Activated CD8-positive, alpha-beta memory T cell treated with anti-CD3 and anti-CD28 coated beads for 1 hour (primary cell): ENCODE measurements at places on chromosomes 5 and 9.

DNA sequence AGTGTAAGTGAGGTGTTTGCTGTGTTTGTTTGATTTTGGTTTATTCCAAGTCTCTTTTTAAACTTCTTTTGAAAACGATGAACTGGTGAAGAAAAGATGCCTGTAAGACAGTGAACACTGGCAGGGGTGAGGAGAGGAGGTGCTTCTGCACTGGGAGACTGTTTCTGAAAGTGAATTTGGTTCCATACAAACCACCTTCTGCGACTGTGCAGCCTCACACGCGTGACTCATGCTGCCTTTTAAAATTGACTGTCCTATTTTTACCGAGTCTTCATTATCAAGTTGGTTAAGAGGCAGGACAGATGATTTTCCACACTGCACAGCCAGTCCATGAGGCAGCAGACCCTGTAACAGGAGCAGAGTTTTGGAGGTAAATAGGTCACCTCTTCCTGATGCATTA is 340.6 kb downstream of the MTRR start:
- no peak for DNase-seq

DNA sequence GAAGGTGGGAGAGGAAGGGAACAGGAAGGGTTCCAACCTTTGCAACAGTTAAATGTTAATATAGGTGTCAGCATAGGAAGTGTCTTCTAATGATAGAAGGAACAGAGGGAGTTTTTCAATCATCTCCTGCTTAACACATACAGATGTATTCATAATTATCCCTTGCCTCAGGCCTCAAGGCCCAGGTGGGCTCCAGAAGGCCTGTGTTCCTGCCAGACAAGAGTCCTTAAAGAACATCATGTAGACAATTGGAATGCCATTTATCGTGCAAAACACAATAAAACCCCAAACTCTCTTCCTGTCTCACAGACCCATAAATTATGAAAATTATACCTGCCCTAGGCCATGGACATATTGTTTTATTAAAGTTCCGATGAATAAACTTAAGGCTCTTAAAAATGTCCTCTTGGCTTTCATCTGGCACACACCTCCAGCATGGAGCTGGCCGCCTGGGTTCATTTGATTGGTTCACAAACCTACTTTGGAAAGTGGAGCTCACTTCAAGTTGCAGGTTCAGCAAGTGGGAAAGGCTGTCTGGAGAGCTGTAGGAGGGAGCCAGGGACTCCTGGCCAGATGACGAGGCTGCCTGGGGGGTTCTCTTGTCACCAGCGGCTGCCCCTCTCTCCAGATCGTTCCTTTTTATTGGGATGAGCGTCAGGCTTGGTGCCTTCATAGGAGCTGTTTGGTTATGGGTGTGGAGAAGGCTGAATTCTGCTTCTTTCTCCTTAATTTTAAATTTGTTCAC is 17.5 kb downstream of the SPRY4 start:
- no peak for DNase-seq

DNA sequence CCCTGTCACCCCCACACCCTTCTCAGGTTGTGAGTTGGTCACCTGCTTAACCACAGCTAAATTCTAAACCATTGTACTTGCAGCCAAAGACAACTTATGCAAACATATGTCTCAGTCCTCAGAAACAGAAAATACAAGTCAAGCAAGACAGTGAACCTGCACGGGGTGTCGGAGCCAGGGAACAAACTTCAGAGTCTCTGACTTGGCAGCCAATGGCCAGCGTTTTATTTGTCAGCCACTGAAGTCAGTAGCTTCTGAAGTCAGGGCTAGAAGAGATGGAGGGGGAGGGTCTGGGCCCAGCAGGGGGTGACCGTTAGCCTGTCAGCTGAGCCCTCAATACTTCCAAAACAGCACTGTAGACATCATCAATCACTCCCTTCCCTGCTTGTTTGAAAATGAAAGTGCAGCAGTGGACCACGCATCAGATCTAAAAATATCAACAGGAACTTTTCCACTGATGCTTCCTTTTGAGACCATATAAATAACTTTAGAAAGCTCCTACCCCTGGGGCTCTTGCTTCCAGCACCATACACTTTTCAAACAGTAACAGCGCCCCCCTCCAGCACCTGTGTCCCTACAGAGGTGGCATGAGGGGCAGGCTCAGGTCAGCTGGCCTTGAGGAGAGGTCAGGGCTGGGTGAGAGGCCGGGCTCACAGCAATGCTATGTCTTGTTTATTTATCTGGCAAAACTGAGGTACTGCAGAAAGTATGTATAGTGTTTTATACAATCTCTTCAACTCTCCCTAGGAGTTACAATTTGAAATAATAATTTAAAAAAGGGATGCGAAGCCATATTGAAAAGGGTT is 142.5 kb downstream of the ACER2 start:
- DNase-seq, result no peak

GRCh38 chr5:23820765-23821471 is 313.5 kb downstream of the PRDM9 start:
- DNase-seq, result no peak

DNA sequence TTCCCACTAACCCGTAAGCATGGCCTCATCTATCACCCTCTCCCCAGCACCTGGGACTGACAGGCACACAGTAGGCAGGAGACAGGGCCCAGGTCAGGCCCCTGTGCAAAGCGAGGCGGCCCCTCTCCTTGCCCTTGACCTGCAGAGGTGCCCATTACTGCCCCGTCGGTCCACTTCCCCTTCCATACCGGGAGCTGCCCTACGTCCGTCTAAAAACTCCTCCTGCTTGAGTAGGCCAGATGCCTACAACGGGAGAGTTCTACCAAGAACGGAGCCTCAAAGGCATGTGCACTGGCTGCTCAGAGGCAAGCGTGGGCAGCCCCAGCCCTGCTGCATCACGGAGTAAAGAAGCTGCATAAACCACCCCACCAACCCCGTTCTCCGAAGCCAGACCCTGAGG is 4.6 kb upstream of the DPH7 start:
- no peak for DNase-seq

- DNase-seq, result no peak
Observed at GRCh38 chr9:31137176-31138160, 1247.0 kb upstream of the ACO1 start.

DNA sequence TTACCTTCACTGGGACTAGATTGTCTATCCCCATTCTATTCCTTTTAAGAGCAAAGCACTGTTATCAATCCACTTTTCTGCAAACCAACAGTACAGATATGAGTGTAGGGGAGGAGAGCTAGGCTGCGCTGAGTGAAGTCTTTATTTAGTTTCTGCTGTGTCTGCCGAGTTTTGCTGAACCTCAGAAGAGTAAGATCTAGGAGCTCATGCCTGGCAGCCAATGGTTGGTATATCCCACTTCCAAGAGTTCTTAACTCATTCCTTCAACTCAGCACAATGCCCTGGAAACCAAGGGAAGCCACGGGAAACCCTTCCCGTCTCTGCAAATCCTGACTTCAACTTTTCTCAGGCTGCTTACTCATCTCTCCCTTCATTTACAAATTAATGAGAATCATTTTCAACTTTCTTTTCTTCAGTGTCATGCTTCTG is 58.0 kb upstream of the JAK2 start:
- no peak for DNase-seq

DNA sequence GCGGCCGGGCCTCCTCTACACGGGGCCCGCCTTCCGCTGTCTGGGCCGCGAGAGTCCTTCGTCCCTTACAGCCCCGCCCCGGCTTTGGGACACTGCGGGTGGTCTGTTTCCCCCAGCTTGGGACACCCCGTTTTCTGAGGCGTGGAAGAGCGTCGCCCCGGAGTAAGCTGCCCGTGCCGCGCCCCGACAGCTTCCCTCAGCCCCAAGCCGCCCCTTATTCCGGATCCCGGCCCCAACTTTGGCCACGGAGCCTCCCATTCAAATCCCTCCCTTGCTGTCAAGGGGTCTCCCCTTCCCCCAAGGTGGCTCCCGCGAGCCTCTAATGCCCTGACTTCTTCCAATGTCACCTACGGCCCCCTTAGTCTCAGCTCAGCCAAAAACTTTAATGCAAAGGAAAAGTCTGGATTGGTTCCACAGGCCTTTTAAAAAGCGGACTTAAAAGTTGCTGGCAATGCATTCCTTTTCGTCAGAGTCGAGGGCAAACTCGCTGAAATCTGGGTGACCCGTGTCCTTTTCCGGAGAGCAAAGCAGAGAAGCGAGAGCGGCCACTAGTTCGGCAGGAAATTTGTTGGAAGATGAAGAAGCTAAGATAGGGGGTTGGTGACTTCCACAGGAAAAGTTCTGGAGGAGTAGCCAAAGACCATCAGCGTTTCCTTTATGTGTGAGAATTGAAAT is 19.8 kb downstream of the EXOSC2 start:
- no peak for DNase-seq

- no peak for DNase-seq
Observed at GRCh38 chr5:142125378-142125777, 16.8 kb downstream of the NDFIP1 start.

GRCh38 chr5:135135530-135136226 is 101.7 kb upstream of the PITX1 start:
- DNase-seq, result no peak

GRCh38 chr5:56589481-56589860 is 225.9 kb upstream of the MAP3K1 start:
- no peak for DNase-seq

- DNase-seq, result no peak
Observed at GRCh38 chr5:159515909-159516415, 185.7 kb upstream of the IL12B start.

DNA sequence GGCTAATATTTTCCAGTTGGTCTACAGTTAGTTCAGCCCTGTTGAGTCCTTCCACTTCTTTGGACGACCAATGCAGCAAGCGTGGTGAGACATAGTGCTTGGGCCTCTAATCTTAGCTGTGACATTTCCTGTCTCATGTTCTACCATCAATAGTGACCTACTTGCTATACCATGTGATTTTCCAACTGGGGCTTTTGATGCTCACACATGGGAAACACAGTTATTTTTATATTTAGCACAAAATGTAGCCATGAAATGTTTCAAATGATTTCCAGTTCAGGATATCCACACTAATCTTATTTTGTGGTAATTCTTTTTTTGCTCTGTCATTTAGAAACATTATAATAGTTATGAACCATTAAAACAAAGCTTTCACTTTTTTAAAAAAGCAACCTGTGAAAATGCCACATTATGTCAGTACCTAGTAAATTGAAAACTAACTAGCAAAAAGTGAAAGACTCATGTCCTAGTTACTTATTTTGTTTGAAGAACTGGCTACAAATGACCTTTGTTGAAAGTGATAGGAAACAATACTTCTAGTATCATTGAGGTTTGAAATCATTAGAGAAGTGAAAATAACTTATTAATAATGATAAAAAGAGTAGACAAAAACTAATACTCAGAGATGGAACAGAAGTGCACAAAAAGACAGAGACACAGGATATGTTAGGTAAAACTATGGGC is 18.3 kb downstream of the MARCHF3 start:
- no peak for DNase-seq

DNA sequence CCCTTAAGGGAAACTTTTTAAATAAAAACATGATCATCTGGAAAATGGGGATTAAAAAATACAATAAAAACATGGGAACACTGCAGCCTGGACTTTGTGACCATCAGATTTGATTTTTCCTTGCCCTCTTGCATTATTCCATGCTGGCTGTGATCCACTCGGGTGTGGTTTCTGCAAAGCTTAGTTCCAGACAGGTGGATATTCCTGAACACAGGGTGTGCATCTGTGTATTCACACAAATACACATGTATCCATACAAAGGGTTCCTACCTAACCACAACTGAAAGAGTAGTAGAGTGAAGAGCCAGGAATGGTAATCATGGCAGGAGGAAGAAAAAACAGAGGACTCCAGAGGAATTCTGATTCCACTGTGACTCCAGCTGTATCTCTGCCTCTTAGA is 178.2 kb downstream of the PAM start:
- DNase-seq, result no peak

- DNase-seq, result no peak
Observed at GRCh38 chr9:107049803-107050184, 186.8 kb downstream of the ZNF462 start.

- no peak for DNase-seq
Observed at GRCh38 chr5:136210259-136210658, 17.3 kb upstream of the SMIM32 start.

DNA sequence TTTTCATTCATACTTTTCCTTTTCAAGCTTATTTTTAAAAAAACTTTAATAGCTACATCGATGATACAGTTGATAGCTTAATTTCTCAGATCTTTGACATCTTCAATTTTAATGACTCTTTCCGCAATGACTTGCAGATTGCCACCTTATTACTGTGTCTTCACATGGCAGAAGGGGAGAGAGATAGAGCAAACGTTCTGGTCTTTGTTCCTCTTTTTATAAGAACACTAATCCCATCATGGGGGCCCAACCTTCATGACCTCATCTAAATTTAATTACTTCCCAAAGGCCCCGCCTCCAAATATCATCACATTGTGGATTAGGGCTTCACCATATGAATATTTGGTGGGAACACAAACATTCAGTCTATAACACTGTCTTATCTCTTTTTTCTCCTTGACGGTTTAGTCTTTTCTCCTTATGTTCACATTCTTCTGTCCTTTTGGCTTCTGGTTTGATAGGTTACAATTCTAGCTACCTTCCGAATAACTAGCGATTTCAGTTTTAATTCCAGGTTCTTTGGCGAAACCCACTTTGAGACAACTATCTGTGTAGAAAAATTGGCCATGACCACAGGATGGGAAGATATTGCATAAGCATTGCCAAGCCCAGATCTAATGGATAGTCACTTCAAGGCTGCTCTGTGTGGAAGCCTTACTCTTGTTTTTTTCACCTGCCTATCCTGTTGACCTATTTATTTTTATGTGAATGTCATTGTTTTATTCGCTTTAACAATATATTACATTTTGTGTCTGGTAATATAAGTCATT is 5.0 kb downstream of the ZNF189 start:
- no peak for DNase-seq

GRCh38 chr5:180424094-180424493 is 70.1 kb upstream of the CNOT6 start:
- DNase-seq, result no peak

DNA sequence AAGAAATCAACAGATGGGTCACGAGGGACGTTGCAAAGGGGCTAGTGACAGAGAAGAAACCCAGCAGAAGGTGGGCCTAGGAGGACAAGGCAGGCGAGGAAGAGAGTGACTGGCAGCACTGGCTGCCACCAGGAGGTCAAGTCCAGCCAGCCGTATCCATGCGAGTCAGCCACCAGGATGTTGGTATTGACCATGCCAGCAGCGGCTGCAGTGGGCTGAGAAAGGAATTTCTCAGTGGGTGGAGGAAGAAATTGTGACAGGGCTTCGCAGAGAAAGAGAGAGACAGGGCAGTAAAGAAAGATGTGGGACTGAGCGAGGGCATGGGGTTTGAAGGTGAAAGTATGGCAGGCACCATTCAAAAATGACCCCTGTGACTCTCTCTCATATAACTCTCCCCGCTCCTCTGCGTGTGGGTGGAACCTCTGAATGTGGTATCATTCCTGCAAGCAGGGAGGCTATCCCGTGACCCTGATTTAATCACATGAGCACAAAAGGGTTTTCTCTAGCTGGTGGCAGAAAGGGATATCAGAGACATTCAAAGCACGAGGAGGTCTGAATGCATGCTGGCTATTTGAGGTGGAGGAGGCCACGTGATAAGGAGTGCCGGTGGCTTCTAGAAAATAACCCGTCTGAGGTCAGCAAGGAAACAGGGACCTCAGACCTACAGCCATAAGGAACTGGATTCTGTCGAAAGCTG is 45.4 kb upstream of the FBXW11 start:
- DNase-seq, result no peak
